ENCODE measurements at places on chromosomes 4 and X. TPM values are rescaled to one million over a fixed set of nuclear protein-coding genes. Genes with fewer than 3 reads are reported as not detected.
A peak's percentile ranks its signal among the peaks of the same experiment; 100 is the strongest.

DNA sequence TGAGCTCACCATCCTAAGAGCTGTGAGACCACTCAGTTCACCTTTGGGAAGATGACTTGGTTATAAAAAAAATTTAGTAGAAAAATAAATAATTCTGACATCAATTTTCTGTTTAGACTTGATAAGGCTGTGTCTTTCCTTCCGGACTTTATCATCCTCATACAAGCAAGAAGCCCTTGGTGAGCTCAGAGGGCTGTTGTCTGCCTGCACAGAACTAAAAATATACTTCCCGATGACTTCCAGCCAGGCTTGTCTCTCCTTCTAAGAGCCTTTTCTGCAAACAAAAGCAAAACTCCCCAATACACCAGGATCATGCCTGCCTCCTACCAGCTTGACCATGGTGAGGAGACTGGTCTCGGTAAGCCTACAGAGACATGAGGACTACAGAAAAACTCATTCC is 58.3 kb upstream of the PHOX2B start:
- H3K27me3 ChIP-seq, result peaks cover 20% of the 10 kb centered on the region
- no peak for DNase-seq
- H3K4me3 ChIP-seq, result no peak overlapping the region
- no peaks in the 10 kb centered on the region for H3K4me1 ChIP-seq
- H3K27ac ChIP-seq, result no peak overlapping the region

DNA sequence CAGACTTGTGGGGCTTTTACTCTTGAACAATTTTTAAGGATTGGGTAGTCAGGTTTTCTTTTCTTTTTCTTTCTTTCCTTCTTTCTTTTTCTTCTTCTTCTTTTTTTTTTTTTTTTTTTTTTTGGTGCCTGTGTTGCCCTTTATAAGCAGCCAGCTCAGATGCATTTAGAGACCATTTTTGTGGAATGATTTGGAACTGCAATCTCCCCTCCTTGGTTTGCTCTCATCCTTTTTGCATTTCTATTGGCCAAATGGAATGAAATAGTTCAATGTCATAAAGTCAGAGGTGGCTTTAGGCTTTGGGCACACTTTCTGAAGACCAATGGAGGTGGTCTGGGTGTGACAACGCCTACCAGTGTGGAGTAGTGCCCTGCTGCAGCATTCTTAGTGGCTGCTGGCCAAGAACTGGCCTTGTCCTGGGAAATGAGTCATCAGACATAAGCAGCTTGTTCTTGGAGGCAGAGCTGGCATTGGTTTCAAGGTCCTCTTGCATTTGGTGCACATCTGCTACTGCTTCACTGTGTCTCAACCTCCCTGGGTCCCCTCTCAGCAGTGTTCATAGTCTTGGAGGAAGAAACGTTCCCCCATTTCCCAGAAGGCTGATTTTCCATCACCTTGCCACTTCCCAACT is 84.5 kb downstream of the CT47B1 start:
- H3K4me3 ChIP-seq, result no peak overlapping the region
- no peaks in the 10 kb centered on the region for H3K27me3 ChIP-seq
- H3K4me1 ChIP-seq, result no peaks in the 10 kb centered on the region

DNA sequence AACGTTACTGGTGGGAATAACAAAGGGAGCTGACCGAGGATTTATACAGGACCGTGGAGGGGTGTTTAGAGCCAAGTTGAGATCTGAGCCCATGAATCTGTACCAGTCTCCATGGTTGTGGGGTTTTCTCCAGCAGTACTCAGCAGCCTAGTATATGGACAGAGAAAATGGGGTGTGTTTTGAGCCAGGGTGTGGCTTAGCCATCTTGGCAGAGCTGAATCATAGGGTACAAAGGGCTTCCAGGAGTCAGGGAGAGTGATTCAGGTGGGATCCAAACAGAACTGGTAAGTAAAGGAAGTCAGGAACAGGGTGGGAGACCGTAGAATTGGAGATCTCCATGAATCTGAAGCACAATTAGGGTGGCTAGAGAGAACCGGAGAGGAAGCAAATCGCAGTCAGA is 7.4 kb upstream of the HPRT1 start:
- no peaks in the 10 kb centered on the region for H3K4me1 ChIP-seq
- no peaks in the 10 kb centered on the region for H3K27me3 ChIP-seq
- no peaks in the 10 kb centered on the region for H3K36me3 ChIP-seq

DNA sequence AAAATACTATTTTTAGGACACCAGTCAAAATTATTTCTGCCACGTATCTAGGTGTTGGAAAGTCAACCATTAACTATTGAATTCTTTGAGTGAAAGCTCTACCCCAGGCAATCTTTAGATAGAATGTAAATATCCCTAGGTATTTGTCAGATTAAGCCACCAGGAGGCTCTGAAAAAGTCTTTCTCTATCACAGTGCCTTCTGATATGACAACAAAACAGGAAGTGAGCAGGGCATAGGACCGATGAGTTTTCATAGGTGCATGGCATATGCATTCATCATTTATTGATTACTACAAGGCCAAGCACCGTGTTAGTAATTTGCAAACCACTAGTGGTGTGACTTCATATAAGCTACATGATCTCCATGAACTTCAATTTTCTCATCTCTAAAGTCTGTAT is 333.6 kb upstream of the F9 start:
- H3K4me1 ChIP-seq, result no peaks in the 10 kb centered on the region
- H3K36me3 ChIP-seq, result no peaks in the 10 kb centered on the region
- no peak for DNase-seq

DNA sequence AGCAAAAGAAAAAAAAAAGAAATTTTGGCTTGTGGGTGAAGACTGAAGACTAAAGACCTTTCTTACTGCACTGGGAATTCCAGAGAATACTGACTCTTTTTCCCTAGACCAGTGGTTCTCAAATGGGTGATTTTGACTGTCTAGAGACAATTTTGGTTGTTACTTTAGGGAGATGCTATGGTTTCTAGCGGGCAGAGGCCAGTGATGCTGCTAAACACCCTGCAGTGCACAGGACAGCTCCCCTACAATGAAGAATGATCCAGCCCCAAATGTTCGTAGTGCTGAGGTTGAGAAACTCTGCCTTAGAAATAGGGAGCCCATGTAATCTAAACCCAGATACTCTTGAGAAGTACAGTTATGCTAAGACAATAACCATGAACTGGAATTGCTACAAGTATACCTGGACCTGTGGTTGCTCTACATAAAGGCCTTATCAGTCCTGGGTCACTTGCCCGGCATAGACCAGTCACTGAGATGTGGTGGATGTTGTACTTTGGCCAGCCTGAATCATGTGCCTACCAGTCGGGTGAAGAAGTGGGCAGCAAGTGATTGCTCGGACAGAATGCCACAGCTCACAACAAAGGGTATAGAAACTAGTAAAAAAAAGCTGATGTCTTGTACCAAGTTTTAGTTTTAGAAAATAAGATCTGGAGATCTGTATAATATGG is 16.0 kb downstream of the ARHGAP10 start:
- no peak overlapping the region for H3K27ac ChIP-seq
- no peaks in the 10 kb centered on the region for H3K36me3 ChIP-seq
- no peak for DNase-seq
- H3K27me3 ChIP-seq, result no peaks in the 10 kb centered on the region
- H3K4me3 ChIP-seq, result no peak overlapping the region
- H3K4me1 ChIP-seq, result no peaks in the 10 kb centered on the region

DNA sequence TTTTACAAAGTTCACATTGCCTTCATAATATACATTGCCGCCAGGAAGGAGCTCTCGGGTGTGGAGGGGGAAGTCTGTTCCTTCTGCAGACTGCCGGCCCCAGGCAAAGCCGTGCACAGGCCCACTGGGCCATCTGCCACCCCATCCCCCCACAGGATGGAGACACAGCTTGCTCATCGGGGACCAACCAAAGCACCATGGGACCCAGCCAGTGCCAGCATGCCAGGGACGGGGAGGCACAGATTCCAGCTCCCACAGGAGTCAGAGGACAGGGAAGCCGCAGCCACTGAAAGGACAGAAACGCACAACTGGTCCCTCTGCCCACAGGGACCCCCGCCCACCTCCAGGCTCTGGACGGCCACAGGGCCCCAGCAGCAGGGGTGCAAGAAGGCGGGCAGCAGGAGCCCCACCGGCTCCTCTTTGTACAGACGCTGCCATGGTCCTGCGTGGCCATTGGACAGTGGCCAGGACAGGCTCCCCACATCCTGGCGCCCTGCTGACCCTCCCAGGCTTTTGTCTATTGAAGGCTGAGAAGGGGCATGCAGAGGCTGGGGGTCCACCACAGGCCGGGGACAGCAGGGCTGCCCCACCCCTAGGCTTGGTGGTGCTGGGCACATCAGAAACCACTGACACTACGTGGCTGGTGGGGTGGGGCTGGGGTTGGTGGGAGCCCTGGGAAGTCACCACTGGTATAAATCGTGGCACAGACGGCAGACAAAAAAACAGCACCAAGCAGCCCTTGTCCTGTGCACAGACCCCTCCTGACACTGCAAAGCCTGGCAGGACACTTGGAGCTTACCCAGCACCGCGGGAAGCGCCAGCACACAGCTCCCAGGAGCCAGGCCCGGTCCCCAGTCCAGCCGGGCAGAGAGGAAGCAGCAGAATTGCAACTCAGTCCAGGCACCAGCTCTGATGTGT is 89.0 kb downstream of the FAM53A start:
- no peak overlapping the region for H3K27ac ChIP-seq
- no peaks in the 10 kb centered on the region for H3K4me1 ChIP-seq
- H3K27me3 ChIP-seq, result peaks cover 46% of the 10 kb centered on the region
- no peak for DNase-seq

DNA sequence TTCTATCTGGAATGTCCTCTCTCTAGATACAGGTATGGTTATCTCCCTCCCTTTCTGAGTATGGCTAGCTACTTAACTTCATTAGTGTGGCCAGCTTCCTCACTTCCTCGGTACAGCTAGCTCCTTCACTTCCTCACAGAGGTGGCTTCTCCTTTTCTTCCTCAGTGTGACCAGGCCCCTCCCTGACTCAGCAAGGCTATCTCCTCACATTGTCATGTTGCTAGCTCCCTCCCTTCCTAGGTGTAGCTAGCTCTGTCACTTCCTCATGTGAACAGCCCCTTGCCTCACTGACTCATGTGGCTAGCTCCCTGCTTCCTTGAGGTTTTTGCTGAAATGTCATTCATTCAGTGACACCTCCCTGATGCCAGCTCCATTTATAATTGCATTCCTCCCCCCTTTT is 67.3 kb upstream of the DDIT4L start:
- no peak overlapping the region for H3K27ac ChIP-seq
- H3K4me1 ChIP-seq, result no peaks in the 10 kb centered on the region
- H3K36me3 ChIP-seq, result no peaks in the 10 kb centered on the region
- no peak for DNase-seq
- no peaks in the 10 kb centered on the region for H3K27me3 ChIP-seq

DNA sequence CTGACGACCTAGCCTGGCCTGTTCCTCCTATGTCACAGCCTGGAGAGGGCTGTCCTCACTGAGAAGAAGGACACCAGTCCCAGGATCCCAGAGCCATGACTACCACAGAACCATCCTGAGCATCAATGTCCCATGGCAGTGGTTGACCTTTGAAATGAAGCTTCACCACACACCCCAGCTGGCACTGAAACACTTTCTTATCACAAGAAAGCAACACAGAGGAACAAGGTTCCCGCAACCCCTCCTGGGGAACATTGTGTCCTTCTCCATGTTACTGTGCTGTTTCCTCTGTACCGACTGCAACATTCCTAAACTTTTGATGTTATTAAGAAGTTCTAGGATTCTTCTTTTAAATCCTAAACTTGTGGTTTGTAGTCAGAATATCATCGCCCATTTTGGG is 21.2 kb upstream of the FAM156A start:
- no peaks in the 10 kb centered on the region for H3K36me3 ChIP-seq
- H3K27ac ChIP-seq, result peak overlapping the region; percentile 90
- H3K4me1 ChIP-seq, result peaks cover 92% of the 10 kb centered on the region
- H3K4me3 ChIP-seq, result no peak overlapping the region
- no peak for DNase-seq

GRCh38 chrX:57364145-57364544 is 77.6 kb downstream of the FAAH2 start:
- H3K36me3 ChIP-seq, result no peaks in the 10 kb centered on the region
- H3K4me3 ChIP-seq, result no peak overlapping the region
- no peaks in the 10 kb centered on the region for H3K4me1 ChIP-seq
- H3K27me3 ChIP-seq, result no peaks in the 10 kb centered on the region
- no peak for DNase-seq

DNA sequence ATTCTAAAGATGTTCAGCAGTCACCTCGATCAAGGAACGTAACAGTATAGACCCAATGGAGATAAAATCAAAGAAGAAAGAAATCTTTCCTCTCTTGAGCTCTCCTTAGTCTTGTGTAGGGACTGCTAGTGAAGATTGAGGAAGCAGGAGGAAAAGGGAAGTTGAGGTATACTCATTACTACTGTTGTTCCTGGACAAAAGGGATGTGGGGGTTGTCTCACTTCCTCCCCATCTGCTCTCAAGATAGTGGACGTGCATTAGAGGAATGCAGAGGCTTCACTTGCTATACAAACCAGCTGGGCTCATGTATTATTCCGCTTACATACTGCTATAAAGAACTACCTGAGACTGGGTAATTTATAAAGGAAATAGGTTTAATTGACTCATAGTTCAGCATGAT is 208.9 kb upstream of the ARHGEF9 start:
- H3K36me3 ChIP-seq, result no peaks in the 10 kb centered on the region
- no peaks in the 10 kb centered on the region for H3K4me1 ChIP-seq
- DNase-seq, result no peak
- no peak overlapping the region for H3K4me3 ChIP-seq

- no peaks in the 10 kb centered on the region for H3K4me1 ChIP-seq
- H3K27ac ChIP-seq, result no peak overlapping the region
- H3K4me3 ChIP-seq, result no peak overlapping the region
- DNase-seq, result no peak
Observed at GRCh38 chrX:698206-698605, 67.6 kb downstream of the SHOX start.

- DNase-seq, result no peak
- H3K4me3 ChIP-seq, result no peak overlapping the region
- H3K27me3 ChIP-seq, result no peaks in the 10 kb centered on the region
- no peaks in the 10 kb centered on the region for H3K4me1 ChIP-seq
Observed at GRCh38 chrX:132837126-132837525, 121.3 kb downstream of the HS6ST2 start.

Gene ARX
- total RNA-seq, result not detected

Gene RADX
- 2.7 TPM for total RNA-seq

Gene RNF128
- 9.7 TPM for total RNA-seq

Gene WWC2
- 40.0 TPM for total RNA-seq

Gene DUSP9
- 435 TPM for total RNA-seq

Gene ATP6AP2
- 55.6 TPM for total RNA-seq

Measured in HepG2 (cell line).